ENCODE measurements at places on chromosomes 6 and 20.
A peak's percentile ranks its signal among the peaks of the same experiment; 100 is the strongest.

GRCh38 chr6:106039897-106040592, 46.1 kb upstream of the PRDM1 start:
- DNase-seq: no peak

DNA sequence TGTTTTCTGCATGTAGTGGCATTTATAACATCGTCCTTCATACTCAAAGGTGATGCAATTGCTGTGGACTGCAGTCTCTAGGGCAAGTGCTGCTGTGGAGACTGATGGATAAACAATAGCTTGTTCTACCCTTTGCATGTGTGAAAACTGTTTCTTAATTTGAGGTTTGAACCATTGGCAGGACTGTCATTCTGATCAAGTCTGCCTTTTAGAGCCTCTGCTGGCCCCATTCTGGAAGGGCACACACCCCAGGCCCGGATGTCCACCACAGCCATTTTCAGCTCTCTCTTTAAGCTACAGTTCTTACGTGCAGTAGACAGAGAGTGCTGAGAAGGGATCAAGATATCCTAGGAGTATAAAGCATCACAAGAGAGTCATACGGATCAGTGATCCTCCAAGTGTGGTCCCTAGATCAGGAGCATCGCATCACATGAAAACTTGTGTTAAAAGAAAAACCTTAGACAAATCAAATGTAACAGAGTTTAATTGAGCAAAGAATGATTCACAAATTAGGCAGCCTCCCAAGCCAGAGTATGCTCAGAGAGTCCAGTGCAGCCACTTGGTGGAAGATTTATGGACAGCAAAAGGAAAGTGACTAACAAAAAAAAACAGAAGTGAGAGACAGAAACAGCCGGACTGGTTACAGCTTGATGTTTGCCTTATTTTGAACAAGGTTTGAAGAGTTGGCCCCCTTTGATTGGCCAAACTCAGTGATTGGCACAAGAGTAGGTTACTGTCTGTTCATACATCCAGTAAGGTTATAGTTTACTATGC, 52.0 kb downstream of the FRK start:
- DNase-seq: no peak

DNA sequence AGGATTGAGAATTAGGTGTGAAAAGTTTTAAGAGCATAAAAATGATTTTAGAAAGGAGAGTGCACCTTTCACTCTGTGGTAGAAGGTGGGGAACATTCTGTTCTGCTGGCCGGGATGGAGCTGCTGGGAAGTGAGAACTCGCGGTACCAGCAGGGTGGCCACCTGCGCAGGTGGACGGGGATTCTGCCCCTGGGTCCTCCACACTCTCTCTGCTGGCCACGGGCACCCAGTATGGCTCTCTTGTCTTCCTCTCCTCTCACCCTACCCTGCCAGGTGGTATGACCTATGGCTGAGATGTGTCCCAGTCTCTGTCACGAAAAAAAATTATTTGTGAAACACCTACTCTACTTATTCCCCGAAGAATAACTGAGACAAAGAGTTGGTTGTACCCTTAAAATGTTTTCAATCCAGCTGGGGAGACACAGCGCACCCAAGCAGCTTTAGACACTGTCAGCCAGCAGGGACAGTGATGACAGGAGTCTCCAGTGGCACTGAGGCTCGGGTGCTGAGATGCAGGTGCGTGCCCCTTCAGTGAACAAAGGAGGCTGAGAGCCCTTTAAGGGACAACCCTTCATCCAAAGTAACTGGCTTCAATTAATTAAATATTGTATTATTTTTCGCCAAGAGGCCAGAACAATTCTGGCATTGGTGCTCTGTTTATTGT, 195.4 kb downstream of the TBXT start:
- no peak for DNase-seq

DNA sequence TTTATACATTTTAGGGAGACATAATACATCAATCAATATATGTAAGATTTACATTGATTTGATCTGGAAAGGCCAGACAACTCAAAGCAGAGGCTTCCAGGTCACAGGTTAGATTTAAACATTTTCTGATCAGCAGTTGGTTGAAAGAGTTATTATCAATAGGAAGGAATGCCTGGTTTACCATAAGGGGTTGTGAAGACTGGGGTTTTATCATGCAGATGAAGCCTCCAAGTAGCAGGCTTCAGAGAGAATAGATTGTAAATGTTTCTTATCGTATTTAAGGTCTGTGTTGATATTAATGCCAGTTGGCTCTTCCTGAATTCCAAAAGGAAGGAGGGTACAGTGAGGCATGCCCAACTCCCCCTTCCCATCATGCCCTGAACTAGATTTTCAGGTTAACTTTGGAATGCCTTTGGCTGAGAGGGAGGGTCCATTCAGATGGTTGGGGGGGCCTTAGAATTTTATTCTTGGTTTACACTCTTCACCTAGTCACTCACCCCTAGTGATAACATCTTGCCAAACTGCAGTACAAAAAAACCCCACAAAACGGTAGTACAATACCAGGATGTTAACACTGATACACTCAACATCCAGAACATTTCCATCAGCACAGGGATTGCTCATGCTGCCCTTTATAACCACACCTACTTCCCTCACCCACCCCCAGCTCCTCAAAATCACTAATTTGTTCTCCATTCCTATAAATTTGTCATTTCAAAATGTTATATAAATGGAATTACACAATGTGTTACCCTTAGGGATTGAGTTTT, 259.6 kb upstream of the PLN start:
- DNase-seq: no peak

GRCh38 chr20:673603-674001, 2.0 kb downstream of the SCRT2 start:
- no peak for DNase-seq

GRCh38 chr6:42042108-42042507, 8.2 kb upstream of the TAF8 start:
- DNase-seq: no peak

- no peak for DNase-seq
Observed at GRCh38 chr20:11766961-11767360, 150.7 kb upstream of the BTBD3 start.

GRCh38 chr6:25498505-25498904, 153.5 kb upstream of the SCGN start:
- DNase-seq: no peak

GRCh38 chr6:44010411-44011349, 116.6 kb downstream of the MRPL14 start:
- DNase-seq: no peak

DNA sequence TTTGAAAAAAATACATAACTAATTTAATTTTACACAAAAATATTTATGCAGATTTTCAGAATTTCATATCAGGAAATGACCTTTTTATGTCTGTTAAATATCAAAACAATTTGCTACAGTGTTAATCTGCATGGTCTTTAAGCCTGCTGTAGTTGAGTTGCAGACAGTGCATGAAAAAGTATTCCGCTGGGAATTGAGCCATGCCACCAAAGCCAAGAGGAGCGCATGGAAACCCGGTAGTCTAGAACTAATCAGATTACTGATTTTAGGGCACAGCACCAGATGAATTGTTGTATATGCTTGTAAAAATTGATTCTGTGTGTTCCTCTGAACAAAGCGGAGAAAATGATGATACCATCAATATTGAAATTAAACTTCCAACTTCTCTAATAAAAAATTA, 34.3 kb upstream of the LAMP5 start:
- DNase-seq: no peak

DNA sequence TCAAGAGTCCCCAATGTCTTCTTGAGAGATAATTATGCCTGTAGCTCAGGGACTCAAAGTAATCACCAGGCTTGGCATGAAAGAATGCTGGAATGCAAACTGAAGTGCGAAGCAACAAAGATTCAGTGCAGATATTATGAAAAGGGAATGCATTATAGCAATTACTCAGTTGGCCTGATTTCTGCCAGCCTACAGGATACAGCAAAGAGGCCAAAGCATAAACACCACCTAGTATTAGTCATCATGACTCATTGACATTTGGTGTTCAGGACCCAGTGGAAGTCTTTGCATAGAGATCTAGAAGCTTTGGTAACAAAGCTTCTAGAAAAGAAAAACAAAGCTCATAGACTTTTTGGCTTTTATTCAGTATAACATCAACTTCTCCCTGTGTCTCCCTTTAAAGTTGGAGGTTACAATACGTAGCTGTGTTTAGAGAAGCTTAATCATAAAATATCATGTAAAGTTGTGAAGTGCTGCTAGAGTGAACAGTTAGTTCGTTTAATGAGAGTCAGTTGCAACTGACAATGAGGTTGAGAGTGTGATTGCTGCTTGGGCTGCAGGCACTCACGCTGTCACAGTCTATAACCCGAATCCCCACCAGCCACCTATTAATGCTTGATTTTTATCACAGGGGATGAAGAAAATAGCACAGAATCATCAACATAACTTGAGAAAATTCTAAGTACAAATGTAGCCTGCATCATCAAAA, 932.7 kb downstream of the TFAP2A start:
- DNase-seq: no peak

DNA sequence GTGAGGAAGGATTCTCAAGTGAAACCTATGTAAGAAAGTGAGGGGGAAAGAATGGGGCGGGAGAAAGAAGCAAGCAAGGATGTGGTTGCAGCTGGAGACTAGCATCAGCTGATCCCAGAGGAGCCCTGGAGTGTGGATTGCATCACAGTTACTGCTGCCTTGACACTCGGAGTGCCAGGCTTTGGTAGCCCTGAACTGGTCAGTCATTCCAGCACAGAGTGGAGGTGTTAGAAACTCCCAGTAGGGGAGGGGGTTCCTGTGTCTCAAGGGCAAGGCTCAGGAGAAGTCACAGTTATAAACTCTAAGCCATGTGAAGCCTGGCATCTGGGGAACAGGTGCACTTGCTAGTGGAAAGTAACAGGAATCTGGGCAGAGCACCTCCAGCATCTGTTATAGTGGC, 23.5 kb downstream of the SNAP25 start:
- no peak for DNase-seq

- DNase-seq: no peak
Observed at GRCh38 chr6:151627689-151628444, 134.1 kb downstream of the CCDC170 start.

DNA sequence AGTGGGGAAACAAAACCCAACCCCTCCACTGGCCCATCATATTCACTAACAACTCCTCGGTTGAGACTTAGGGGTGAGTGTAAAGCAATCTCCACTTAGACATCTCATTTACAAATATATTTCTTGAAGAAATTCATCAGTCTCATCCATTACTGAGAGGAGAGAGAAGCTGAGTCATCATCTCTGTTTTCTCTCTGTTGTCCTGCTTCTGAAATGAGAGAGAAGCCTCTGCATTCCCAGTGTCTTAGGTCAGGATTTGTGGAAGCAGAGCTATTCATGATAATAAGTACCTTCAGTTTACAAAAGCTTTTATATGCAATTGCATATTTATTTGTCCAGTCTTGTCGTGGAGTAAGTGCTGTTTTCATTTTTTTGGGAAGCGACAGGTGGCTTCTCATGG, 879 bp downstream of the MEP1A start:
- DNase-seq: no peak

DNA sequence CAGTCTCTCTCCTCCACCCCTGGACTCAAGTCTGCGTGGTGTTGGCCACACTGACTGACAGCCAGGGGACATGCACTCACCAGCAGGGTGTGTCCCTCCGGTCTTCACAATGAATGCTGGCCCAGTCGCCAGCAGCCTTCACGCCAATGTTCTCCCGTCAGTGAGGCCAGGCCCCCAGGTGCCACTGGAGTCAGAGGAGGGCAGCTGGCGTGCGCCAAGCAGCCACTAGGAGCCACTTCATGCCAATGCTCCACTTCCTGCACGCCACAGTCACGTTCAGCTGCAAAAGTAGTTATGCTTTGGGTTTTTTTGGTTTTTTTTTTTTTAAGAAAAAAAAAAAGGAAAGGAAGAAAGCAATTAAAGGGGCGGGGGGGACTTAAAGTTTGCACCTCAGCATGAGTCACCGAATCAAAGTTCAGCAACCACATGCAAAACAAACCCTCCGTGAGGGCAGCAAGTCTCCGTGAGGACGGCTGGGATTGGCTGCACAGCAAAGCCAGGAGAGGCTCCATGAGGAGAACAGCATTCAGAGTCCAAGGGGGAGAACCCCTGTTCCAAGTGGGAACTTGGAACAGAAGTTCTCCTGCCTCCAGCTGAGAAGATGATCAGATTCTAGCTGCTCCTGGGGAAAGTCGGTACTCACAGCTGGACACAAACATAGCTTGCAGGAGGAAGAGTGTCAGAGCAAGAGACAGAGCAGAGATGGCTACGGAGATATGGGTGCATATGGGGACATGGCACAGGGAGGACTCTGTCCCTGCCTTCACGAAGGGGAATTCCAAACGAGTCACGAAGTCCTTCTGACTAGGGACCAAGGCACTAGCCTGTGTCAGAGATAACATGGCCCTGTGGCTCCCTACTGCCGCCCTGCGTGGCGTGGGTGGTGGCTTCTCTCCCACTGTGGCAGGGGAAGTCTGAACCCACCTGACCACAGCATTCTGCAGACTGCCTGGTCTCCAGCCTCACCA, at the start of gene ZC3H12D:
TSS of gene ZC3H12D (minus strand) at position 282 of the 968 bp plus-strand sequence. CDS start 10,471 bp downstream, outside the sequence.
- peak; percentile 75 for DNase-seq

- DNase-seq: no peak
Observed at GRCh38 chr6:83472767-83473166, 39.6 kb upstream of the PRSS35 start.

GRCh38 chr6:169904051-169904922, 152.9 kb downstream of the ERMARD start:
- DNase-seq: no peak

DNA sequence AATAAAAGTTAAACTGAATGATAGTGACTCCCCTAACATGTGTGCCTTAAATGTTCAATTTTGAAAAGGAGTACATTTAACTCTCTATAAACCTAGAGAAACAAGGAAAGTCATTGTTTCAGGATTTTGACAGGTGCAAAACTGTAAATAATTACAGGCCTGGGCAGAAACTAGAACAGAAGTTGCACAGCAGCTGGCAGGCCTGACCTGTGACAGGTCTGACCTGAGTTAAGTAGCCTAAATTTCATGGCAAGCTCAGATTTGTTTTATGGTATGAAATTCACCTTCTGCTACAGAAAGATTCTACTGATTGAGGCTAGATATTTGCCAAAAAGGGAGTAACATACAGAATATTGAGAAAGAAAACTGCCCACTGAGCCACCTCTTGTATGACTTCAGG, 166.1 kb downstream of the CDKAL1 start:
- DNase-seq: no peak

DNA sequence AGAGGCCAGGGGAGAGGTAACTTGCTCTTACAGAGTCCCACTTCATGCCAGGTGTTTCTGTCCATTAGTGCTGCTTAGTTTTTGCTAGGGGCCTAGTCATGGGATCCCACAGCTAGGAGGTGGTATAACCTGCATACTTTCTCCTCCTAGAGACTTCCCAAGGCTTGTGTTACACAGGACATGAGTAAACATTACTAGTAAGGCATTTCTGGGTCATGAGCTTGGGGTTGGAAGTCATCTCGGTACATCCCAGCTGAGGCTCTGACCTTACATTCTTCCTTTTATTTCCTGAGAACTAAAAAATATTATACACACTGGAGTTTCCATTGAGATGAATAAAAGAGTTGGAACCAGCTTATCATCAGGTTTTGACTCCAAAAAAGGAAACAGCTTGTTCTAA, 20.9 kb upstream of the PNPLA1 start:
- no peak for DNase-seq

GRCh38 chr6:112941613-112942012, 594.5 kb downstream of the RFPL4B start:
- no peak for DNase-seq
